ENCODE measurements at places on chromosomes 11 and 22.
A peak's percentile ranks its signal among the peaks of the same experiment; 100 is the strongest.

- DNase-seq, result no peak
Measured at GRCh38 chr11:65937766-65938165, 7.5 kb upstream of the TSGA10IP start.

DNA sequence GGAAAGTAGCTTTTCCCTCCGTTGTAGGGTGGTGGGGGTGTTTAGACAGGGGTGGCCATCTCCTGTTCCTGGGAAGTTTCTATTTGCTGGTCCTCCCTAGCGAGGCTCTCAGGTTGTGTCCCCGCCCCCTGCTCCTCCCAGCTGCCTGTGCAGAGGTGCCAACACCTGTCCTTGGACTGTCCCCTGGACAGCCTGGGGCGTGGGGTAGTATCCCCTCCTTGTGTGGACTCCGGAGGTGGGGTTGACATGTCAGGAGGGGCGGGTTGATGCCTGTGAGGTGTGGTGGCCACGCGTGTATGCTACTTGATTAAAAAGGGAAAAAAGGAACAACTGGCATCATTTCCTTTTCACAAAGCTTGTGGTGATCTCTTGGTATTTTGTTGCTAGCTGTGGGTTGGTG is 14.3 kb upstream of the RANBP1 start:
- no peak for DNase-seq

DNA sequence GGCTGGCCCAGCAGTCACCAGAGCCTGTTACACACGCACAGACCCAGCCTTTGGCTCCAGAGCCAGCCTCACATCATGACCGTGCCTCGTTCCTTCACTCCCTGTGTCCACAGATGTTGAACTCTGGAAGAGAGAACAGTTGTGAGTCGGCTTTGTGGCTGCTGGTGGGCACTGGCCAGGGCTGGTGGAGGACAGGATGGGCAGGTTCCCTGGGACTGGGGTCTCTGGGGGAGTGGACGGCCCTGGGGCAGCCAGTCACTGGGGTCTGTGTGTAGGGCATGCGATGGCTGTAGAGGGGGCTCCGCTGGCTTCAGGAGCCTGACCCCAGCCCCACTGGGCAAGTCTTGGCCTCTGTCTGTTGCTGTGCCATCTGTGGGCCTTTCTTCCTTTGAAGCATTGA is 1070.1 kb downstream of the BRD1 start:
- DNase-seq, result no peak

DNA sequence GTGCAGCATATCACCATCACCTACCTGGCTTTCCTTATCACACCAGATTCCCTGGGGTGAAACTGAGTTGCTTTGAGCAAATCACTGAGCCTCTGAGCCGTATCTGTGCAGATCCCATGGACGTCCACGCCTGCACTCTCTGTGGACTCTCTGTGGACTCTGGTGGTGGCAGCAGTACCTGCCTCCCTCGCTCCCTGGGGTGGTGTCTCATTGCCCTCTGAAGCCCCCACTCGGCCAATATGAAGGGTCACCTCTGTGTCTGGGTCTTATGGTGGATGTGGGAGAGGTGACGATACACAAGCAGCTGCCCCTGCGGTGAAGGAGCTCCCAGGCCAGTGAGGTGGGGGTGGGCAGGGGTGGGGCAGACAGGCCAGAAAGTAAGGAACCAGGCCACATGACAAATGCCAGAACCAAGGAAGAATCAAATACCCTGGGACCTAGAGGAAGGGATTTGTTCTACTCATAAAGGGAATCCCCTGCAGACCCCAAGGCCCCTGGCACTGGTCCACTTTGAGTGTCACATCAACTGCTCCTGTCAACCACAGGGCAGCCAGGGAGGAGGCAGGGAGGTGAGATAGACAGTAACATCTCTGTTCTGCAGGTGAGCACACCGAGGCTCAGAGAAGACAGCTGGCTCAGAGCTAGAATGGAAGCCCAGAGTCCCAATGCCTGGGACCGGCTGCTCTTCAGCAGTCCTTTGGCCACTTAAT is 9.2 kb upstream of the CHST1 start:
- DNase-seq, result no peak

DNA sequence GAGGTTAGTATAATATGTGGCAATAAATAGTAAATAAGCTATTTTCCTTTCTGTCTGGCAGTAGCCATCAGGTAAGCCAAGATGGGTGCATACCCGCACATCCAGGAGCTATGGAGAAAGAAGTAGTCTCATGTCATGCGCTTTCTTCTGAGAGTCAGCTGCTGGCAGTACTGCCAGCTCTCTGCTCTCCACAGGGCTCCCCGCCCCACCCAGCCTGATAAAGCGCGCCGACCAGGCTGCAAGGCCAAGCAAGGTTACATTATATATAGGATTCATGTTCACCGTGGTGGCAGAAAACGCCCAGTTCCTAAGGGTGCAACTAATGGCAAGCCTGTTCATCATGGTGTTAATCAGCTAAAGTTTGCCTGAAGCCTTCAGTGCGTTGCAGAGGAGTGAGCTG is 126.2 kb downstream of the ATG16L2 start:
- DNase-seq, result no peak

GRCh38 chr11:124880290-124880611 is 15.0 kb downstream of the ROBO3 start:
- no peak for DNase-seq

GRCh38 chr11:128925250-128925600 is 17.4 kb downstream of the TP53AIP1 start:
- no peak for DNase-seq

DNA sequence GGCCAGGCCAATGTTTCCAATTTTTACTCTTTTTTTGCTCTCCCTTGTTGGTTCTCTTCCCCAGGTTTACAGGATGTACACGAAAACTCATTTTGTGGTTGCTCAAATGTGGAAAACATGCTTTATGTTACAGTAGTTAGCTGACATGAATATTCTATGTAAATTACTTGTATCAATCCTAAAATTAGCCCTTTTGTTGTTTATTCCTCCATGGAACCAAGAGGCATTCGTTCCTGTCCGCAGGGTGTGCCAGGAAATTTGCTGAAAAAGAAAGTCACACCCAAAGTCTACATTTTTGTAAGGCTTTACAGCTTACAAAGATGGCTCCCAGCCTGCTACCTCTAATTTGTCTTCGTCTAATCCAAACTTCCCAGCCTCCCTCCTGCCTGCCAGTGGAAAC is 652.3 kb downstream of the ETS1 start:
- no peak for DNase-seq

- DNase-seq, result no peak
Measured at GRCh38 chr11:96447208-96448110, 57.6 kb downstream of the JRKL start.

DNA sequence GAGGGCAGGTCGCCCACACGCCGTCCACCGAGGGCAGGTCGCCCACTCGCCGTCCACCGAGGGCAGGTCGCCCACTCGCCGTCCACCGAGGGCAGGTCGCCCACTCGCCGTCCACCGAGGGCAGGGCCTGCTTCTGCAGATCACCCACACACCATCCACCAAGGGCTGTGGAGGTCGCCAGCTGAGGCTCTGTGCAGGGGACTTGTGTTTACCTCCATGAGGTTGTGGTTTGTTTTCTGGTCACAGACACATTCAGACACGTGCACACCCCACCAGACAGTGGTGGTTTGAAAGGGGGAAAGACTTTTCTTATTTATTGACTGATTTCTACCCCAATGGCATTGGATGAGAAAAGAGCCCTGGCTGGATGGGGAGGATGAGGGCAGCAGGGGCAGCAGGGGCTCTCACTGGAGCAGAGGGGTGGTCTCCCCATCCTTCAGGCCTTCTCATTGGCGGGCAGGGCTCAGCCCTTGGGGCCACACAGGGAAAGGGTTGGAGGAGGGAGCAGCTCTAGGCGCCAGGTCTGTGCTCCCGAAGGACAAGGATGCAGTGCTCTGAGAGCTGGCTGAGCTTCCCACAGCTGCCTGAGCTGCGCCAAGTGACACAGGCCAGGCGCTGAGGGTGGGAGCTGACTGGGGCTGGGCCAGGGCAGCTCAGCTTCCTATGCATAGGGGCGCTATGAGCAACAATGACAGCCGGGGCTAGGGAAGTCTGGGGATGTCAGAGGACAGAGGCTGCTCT is 252.6 kb upstream of the B3GAT1 start:
- DNase-seq, result no peak

DNA sequence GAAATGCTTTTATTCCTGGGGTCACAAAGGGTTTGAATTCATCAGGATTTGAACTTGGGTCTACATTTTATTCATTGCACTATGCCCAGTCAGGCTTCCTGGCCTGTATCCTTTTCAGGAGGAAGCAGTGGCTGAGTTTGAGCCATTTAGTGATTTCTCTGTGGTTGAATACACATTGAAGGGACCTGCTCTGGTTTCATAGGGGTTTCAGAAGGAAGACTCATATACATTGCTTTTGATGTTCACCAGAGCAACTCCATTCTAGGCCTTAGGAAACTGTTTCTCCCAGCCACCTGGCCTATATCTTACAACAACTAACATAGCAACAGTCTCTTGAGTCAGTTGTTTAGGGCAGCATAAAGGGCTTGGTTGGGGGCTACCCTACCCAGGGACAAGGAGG is 165.7 kb downstream of the INSC start:
- DNase-seq, result no peak

- peak; percentile 33 for DNase-seq
Measured at GRCh38 chr11:88484873-88485621, 147.5 kb upstream of the CTSC start.

DNA sequence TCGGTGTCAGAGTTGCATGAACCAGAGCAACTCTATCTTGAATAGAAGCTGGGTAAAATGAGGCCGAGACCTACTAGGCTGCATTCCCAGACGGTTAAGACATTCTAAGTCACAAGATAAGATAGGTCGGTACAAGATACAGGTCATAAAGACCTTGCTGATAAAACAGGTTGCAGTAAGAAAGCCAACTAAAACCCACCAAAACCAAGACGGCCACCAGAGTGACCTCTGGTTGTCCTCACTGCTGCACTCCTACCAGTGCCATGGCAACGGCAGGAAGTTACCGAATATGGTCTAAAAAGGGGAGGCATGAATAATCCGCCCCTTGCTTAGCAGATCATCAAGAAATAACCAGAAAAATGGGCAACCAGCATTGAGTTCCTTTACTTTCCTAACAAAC is 2.4 kb upstream of the KAT5 start:
- DNase-seq, result no peak

DNA sequence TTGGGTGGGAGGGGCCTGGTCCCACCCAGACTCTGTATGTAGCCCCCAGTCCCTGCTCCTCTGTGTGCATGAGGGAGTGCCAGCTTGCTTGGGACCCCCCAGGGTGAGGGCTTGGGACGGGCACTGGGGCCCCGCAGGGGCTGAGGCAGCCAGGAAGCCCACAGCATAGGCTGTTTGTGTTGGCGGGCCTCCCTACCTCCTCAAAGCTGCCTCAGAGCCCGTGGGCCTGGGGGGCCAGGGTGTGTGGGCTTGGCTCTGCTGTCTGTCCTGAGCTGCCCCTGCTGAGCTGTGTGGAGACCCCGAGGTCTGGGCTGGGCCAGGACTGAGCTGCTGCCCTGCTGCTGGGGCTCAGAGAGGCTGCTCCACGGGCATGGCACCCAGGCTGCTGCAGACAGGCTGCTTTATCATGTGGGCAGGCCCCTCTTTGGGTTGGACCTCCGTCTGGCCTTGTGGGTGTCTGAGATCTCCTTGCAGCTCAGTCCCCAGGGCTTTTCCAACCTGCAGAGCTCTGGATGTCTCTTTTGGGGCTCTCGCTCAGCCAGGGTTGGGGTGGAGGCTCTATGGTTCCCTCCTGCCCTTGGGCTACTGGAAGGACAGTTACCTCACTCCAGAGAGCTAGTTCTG is 3.3 kb downstream of the TSPAN4 start:
- DNase-seq, result no peak

GRCh38 chr11:11293798-11294550 is 59.1 kb downstream of the CSNK2A3 start:
- DNase-seq, result no peak

GRCh38 chr22:42416671-42417230 is 15.5 kb downstream of the NFAM1 start:
- no peak for DNase-seq

DNA sequence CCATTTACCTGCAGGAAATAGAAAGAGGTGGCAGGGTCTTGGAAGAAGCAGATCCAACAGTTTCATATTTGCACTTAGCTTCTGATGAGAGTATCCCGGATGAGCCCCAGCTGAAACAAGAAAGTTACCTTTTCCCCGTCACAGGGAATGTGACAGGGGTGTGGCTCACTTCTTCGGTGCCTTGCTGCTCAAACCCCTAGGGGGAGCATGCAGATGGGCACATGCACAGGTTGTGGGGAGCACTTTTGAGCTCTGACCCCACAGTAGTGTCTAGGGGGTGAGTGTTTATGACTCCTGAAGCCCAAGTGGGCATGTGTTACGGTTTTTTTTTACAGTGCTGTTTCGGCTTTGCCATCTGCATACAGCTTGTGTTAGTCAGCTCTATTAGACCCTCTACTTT is 1221.0 kb downstream of the JRKL start:
- DNase-seq, result no peak

DNA sequence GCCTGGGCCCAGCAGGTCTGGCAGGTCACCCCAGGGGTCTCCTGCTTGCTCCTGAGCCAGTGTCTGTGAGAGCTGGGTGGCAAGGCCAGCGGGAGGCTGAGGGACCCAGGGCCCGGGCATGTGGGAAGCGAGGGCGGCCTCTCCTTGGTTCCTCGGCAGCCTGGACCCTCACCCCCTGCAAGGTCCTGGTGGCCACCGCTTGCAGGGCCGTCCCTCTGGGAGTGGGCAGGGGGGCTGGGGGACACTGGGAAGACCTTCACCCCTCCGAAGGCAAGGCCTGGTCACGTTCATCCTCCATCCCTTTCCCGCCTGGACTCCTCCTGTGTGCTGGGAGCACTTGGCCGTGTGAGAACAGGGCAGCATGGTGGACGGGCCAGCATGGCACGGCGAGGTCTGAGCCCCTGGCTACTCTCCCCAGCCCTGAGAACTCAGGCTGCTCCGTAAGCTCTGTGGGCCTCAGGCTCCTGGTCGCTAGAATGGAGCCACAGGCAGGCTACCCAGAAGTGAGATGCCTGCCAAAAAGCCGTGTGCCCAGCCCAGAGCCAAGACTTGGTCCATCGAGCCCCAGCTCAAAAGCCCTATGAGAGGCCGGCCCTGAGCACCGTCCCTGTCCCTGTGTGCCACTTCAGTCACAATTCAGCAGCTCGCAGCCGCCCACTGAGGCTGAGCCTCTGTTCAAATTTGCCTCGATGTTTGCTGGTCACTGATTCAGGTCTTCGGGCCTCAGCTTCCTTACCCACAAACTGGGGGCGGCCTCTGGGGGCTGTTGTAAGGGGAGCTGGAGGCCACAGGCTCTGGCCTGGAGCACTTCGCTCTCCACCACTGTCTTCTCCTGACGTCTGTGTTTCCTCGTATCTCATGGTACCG is 45.0 kb downstream of the IGLL1 start:
- no peak for DNase-seq
